ENCODE measurements at places on chromosomes 3 and 15.
A peak's percentile ranks its signal among the peaks of the same experiment; 100 is the strongest.

DNA sequence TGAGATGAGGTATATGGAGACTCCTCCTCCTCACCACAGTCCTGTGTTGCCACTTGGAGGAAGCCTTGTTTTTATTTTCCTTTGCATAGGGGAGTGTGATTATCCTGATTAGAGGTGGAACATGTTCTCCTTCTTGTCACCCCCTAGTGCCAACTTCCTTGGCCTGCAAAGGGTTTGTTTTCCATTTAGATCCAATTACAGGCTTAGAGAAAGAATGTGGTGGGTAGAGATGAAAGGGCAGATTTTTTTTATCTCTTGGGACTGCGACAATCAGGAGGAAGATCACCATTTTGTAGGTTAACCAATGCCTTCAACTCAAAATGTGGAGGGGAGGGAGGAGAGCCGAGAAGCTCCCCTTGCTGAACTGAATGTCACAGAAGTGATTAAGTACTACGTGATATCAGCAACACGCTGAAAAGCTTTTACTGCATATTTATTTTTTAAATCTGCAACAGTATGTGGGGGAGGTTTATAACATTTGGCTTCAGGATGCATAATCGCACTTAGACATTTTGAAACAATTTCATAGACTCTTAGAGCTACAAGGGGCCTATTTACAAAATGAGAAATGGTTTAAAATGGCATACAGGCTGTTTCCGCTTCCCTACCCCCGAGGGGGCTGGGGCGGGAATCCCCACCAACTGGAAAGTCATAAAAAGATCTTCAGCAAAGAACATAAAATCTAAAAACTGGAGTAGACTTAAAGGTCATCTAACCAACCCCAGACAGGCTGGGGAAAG lies 2.4 kb downstream of the LMCD1 start:
- DNase-seq, result no peak

- DNase-seq, result no peak
Measured at GRCh38 chr3:67490658-67491057, 163.8 kb downstream of the SUCLG2 start.

- no peak for DNase-seq
Measured at GRCh38 chr3:171956705-171957104, 82.7 kb upstream of the FNDC3B start.

GRCh38 chr3:152260026-152260425 lies 8.7 kb upstream of the MBNL1 start:
- DNase-seq, result no peak

DNA sequence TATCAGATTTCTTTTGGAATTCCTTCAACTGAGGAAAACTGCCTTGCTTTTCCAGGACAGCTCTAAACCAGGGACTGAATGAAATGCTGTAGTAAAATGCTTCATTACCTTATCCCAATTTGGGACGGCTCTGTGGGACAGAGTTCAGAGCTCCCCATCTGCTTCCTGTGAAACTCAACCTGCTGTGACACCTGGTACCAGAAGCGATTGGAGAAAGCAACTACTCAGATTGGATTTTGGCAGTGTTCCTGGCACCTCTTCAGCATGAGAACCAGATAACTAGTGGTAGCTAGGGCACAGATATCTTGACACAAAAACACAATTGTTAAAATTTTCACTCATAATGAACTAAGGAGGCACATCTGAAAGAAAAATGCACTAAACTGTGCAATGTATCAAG lies 539.1 kb downstream of the SI start:
- no peak for DNase-seq

DNA sequence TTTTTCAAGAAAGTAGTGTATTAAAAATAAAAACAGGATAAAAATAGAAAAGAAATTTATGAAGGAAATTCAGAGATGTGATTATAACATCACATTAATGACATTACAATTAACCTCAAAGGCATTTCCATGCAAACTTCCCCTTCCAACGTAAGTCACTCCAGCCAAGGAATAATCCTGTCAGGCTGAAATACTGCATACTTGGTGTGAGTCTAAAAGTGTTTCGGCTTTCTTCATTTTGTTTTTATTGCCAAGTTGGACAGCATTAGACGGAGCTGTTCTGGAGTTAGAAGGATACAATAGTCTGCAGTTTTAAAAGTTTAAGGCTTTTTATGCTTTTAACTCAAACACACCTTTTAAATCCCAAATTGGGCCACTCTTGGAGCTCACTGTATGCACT lies 435.0 kb downstream of the MECOM start:
- DNase-seq, result no peak

GRCh38 chr3:17542591-17542990 lies 199.8 kb downstream of the TBC1D5 start:
- no peak for DNase-seq

- no peak for DNase-seq
Measured at GRCh38 chr3:11136830-11137626, 17.3 kb upstream of the HRH1 start.

DNA sequence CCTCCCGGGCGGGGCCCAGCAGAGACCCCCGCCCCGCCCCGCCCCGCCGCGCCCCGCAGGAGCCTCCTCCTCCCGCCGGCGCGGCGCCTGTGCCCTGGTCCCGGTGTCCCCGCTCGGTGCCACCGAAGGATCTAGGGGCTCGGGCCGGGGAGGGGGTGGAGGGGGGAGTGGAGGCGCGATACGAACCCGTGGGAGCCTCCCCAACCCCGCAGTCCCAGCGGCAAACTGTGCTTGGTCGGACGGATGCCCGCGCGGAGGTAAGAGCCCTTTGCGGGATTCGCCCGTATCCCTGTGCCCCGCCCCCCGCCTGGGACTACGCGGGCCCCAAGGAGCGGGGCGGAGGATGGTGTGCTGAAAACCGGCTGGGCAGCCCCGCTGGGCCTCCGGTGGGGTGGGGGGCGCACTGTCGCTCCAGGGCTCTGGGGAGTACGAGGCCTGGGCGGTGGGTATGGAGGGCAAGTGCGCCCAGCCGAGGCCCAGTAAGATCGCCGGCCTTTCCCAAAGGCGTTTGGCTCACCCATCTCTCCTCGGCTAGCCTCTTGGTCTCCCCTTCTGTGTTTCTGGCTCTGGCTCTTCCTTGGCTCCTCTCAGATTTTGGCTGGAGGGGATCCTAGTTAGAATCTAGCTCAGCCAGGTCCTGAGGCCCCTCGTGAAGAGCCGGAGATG lies 65.6 kb upstream of the POLG start:
- no peak for DNase-seq

- DNase-seq, result no peak
Measured at GRCh38 chr15:69021895-69022294, 7.4 kb downstream of the NOX5 start.

- DNase-seq, result no peak
Measured at GRCh38 chr15:39976291-39977274, 42.7 kb downstream of the EIF2AK4 start.

DNA sequence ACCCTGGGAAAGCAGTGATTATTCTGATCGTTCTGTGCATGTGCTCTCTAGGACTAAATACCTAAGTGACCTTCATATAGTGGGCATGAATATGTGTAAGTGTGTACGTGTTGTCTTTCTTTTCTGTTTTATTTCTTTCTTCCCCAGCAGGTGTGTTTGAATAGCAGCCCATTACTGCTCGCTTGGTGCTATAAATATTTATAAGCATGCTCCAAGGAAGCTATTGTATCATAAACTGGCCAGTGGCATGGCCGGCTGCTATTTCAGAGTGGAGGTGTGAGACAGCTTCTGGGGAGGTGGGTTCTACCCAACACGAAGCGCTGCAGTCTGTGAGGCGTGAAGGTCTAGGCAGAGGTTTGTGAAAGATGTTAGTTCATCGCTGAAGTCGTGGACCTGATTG lies 641.8 kb downstream of the NTRK3 start:
- DNase-seq, result no peak

- DNase-seq, result no peak
Measured at GRCh38 chr3:76502076-76502475, 537.8 kb upstream of the ROBO2 start.

GRCh38 chr3:159532577-159532976 lies 456.1 kb upstream of the IL12A start:
- no peak for DNase-seq

DNA sequence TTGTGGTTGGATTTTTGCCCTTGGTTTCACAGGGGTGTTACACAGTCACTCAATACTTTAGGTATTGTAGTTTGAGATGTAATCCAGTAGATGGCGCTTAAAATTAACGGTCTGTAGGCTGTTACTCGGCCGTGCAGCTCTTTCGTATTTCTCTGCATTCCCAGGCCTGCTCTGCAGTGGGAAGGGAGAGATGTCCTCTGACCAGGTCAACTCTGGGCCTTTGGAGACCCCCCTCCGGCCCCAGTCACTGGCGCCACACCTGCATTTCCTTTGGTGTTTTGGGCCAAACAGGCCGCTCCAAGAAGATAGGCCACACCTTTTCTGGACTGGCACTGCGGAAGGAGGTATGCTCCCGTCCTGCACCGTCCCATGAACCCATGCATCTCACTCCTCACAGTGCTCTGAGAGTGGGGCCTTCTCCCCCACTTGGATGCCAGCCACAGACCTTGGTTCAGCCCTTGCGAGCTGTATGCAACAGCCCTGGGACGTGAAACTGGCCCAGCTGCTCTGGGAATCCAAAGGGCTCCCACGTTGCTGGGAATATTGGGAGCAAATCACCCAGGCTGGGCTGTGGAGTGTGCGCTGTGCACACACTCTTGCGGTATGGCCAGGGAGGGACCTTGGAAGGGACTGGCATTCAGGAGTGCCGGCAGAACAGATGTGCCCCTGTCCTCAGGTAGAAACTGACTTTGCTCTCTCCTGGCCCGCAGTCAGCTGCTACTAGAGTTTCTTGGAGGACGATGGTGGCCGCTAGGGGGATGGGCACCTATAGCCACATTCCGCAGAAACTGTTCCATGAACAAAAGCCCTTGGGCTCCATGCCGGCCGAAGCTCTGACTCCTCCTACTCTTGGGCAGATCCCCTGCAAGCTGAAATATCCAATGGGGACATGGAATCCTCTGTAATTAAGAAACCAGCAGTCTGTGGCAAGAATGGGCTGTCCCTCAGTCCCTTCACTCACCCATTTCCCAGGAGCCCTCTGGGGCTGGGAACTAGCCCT lies 410.5 kb upstream of the CADM2 start:
- peak; percentile 82 for DNase-seq

DNA sequence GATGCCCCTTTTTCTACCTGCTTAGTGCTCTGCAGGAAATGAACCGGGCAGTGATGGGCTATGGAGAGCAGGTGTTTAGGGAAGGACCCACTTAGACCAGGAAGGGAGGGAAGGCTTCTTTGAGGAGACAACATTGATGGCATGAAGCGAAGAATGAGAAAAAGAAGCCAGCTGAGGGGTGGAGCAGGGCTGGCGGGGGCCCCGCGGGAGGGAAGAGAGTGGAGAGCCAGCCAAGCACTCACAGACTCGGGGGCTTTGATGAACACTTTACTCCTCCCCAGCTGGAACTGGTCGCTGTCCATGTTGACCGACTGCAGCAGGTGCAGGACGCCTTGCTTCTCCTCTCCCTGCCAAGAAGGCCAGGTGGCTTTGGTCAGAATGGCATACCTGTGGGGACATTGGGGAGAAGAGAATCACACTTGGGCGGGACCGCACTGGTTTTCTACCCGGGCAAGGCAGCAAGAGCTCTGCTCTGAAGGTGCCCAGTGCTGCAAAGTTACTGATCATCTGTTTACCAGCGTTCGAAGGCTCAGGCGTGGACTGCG lies 28.4 kb upstream of the LDHAL6B start:
- no peak for DNase-seq

DNA sequence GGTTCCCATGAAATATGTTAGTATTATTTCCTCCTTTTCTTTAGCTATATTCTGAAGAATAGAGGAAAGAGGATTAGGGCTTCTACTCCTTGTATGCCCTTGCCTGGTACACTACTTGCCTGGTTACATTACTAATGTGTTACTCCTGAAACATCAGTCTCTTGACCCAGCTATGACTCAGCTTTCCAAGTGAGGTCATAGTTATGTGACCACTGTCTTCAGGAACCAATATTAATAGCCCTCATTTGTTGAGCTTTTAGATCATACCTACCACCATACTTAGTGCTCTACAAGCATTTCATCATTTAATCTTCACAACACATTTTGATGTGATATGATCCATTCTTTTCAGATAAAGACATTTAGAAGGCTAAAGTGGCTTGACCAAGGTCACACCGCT lies 60.3 kb downstream of the CMSS1 start:
- no peak for DNase-seq

GRCh38 chr3:119580067-119580760 lies 922 bp downstream of the ADPRH start:
- peak; percentile 49 for DNase-seq

DNA sequence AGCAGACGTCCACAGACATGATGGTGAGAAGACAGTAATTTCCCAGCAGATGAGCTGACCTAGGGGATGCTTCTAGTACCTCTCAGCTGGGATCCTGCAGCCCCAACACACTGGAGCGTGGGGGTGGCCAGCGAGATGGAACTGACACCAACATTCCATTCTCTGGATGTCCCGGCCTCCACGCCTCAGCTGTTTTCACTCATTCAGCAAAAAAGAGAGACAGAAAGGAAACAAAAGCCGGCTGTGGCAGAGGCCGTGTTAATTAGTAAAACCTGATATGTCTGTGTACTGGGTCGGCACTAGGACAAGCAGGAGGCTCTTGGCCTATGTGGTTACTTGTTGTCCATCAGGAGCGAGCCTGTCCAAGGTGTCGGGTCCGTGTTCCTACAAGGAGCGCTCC lies 82.6 kb upstream of the MYZAP start:
- no peak for DNase-seq

GRCh38 chr3:99466331-99466730 lies 172.1 kb upstream of the COL8A1 start:
- DNase-seq, result no peak

GRCh38 chr3:111666041-111666735 lies 71.0 kb upstream of the ZBED2 start:
- no peak for DNase-seq

- no peak for DNase-seq
Measured at GRCh38 chr3:23815879-23816278, 10.1 kb downstream of the UBE2E1 start.

- DNase-seq, result no peak
Measured at GRCh38 chr3:195616681-195617080, 32.9 kb upstream of the APOD start.

DNA sequence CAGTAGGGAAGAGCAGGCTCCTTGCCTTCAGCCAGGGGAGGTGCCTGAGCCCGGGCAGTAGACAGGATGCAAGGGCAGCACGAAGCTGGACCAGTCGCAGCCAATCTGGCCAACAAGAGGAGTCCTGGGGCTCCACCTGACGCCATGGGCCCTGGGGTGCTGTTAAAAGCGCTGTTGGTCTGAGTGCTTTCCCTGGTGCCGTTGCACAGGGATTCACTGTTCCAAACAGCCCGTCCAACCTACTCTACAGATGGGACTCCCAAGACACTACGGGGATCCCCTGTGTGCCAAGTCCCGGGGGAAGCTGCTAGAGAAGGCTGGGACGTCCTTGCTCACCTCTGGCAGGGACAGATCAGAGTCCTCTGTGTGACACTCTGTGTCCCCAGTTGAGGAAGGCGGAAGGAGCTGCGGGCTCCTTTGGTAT lies 632 bp downstream of the CTSH start:
- no peak for DNase-seq

GRCh38 chr15:45710657-45711056 lies 75.8 kb downstream of the SQOR start:
- DNase-seq, result no peak

DNA sequence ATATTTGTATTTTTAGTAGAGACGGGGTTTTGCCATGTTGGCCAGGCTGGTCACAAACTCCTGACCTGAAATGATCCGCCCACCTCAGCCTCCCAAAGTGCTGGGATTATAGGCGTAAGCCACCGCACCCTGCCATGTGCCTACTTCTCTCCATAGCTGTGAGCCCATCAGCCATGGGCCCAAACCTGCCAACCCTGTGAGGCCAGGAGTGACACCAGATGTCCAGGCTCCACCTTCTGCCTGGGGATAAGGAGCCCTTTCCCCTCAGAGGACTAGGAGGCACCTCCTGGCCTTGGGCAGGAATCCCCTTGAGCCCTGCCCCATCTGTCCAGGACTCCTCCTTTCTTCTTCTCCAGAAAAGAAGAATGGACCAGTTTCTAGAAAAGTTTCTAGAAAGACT lies 14.2 kb upstream of the RFT1 start:
- no peak for DNase-seq
